Caki2 (cell line): ENCODE measurements at places on chromosomes 5 and 9.
A peak's percentile ranks its signal among the peaks of the same experiment; 100 is the strongest.

DNA sequence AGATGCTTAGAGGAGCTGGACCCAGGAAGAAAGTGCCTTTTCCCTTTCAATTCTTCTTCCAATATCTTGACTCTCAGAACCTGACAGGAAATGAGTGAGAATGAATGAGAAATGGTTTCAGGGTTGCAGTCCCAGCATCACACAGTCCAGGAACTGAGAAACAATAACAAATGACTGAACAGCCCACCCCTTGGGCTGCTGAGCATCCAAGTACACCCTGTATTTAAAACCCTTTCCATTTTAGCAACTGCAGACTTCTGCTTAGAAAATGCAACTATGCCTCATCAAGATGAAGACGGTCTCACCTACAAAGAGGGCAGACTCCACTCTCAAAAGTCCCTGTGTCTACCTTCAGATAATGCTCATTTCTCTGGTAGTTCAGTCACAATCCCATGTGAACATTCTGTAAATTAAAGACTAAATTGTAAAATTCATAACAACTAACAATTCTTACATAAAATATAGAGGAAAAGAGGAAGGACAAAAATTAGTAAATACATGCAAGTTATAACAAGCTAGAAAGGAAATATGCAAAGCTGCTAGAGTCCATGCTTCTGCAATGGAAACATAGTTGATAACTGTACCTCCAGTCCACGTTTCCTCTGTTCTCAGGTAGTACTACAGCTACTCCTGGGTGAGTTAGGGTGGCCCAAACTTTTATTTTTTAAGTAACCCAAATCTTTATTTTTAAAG is 316.5 kb downstream of the ICE1 start:
- no peak for DNase-seq

DNA sequence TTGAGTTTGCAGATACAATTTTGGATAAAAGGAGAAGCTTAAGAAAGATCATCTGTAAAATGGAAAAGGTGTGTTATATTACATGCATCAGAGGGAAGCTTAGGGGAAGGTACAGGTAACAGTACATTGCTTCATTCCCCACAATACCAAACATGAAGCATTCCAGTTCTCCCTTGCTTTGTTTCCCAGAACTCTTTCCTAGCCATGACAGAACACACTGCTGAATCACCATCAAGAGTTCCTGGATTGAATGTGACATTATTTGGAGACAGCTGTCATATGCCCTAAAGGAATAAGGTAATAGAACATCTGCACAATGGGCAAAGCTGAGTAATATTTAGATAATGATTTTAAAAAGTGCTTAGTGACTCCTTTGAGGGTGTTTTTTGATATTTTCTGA is 303.5 kb upstream of the ST8SIA4 start:
- DNase-seq = no peak

- DNase-seq = peak; percentile 98
Measured at GRCh38 chr5:83474161-83474796, 2.7 kb downstream of the VCAN start.

GRCh38 chr5:149886060-149886459 is 58.5 kb downstream of the PDE6A start:
- DNase-seq = no peak

DNA sequence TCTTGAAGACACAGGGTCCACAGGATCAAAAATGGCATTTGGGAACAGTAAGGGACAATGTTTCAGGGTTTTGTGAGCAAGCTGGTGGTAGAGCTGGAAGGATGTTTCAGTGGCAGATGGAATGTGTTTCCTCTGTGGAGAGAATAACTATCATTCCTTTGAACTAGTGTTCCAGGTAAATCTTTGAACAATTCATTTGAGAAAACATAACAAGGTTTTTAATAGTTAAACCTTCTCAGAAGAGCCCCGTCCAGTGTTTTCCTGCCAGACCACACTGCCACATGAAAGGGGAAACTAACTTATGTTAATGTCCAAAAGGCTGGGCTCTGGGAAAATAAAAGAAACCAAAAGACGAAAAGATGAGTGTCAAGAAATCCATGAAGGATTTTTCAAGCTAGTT is 207.0 kb upstream of the ZNF462 start:
- DNase-seq = peak; percentile 1

GRCh38 chr5:123120197-123120596 is 31.2 kb downstream of the PRDM6 start:
- DNase-seq = no peak

DNA sequence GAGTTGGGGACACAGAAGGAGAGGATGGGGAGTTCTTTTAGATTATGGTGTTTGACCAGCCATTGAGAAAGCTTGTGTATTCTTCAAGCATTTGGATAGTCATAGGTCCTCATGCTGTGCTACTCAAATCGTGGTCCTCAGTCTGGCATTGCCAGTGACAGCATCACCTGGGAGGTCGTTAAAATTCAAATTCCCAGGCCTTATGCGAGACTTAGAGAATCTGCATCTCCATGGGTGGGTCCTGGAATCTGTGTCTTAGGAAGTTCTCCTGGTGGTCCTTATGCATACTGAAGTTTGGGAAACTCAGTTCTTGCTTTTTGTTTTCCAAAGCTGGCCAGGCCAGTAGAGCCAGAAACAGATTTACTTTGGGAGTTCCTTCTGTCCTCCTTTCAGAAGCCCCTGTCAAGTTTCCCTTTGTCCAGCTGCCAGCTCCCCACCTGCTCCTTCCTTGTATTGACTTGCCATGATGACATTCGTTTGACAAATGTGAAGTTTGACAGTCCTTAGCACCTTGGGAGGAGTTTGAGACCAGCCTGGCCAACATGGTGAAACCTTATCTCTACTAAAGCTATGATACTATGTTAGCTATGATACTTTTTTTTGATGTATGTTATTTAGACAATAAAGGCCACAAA is 95.6 kb downstream of the PALM2AKAP2 start:
- no peak for DNase-seq

DNA sequence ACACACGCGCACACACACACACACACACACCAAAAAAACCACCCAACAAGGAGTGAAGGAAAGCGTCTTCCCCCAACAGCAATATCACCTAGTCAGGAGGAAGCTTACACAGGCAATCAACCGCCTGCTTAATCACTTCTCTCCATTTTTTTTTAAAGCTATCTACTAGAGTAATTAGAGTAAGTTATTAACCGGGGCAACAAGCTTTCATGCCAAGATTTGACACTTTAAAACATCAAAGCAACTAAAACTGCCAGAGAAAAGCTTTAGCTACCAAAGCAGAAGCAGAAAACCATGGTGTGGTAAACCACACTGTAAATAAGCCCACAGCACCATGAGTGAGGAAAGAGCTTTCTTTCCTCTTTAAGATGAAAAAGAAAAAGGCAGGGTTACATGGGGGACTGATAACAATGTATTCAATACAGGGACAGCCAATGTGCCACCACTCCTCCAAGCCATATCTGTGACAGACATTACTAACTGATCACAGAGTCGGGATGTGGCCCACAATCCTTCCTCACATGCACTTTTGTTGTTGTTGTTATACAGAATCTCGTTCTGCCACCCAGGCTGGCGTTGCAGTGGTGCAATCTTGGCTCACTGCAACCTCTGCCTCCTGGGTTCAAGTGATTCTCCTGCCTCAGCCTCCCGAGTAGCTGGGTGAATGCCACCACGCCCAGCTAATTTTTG is 282.1 kb downstream of the CRB2 start:
- peak; percentile 62 for DNase-seq

DNA sequence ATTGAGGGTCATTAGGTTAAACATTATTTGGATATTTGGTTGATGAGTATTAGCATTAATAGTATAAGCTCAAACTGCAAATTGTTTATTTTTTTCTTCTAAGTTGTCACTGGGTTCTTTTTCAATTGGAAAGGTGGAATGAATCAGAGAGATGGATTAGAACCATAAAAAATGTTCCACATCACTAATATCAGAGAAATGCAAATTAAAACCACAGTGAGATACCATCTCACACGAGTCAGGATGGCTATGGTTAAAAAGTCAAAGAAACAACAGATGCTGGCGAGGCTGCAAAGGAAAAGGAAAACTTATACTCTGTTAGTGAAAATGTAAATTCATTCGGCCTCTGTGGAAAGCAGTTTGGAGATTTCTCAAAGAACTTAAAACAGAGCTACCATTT is 122.8 kb downstream of the CCDC192 start:
- peak; percentile 50 for DNase-seq

GRCh38 chr5:161266954-161267353 is 279.6 kb downstream of the GABRB2 start:
- DNase-seq = no peak

- DNase-seq = no peak
Measured at GRCh38 chr5:34895641-34896419, 19.5 kb downstream of the RAD1 start.
